Germinal center (tissue), 1 donor: ENCODE measurements at places on chromosomes 5 and 9.

DNA sequence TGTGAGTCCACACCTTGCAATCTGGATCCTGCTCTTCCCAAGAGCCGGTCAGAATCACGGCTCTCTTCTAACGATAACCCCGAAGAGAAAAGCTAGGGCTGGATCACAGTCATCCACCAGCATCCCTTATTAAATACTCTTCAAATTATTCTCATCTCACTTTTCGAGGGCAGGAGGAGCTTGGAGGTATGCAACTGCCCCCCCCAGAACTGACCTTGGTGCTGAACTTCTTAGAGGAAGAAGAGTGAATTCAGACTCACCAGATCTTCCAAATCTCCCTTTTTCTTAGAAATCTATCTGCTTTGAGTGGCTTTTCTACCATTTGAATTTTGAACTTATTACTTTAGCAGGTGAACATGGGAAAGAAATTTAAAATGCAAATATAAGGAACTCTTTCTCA lies 75.7 kb downstream of the MED10 start:
- no peak for DNase-seq

DNA sequence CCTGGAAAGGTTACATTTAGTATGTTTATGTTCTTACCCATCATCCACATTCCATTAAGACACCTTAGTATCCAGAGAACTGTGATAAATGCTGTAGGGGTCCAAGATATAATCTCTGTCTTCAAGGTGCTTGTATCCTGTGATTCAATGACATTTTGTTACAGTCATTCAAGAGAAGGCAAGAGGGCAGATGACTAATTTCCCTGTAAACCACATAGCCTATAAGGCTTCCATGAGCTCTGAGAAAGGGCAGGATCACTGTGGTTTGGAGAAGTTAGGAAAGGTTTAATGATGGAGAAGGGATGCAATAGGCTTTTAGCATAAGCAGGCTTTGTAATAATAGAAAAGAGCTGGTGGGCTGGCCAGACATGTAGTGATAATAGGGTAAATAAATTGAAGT lies 40.0 kb downstream of the PAPPA start:
- no peak for DNase-seq

DNA sequence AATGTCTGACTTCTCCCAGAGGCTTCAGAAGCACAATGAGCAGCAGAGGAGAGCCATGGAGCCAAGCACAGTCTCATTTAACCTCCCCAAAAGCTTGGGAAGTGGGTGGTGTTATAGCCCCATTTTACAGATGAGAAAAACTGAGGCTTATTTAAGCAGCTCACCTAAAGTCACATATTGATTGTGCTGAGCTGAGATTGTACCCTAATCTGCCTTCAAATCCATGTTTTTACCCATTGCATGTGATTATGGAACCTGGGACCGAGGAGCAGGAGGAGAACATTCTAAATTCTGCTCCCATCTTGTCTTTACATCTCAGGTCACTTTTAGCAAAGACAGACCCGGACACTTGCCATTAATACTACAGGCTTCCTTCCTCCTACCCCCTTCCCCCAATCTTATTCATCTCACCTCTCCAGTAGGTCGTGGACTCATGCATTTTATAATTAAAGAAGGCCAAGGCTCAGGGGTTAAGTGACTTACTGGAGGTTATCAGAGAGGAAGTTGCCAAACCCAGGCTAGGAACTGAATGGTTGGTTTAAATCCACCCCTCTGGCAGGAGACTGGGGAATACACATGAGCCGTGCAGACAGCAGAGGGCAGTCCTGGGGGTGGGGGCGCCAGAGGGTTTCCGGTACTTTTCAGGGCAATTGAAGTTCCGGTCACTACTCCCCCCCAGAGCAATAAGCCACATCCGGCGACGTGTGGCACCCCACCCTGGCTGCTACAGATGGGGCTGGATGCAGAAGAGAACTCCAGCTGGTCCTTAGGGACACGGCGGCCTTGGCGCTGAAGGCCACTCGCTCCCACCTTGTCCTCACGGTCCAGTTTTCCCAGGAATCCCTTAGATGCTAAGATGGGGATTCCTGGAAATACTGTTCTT lies 51.0 kb upstream of the IL17B start:
- DNase-seq: no peak

DNA sequence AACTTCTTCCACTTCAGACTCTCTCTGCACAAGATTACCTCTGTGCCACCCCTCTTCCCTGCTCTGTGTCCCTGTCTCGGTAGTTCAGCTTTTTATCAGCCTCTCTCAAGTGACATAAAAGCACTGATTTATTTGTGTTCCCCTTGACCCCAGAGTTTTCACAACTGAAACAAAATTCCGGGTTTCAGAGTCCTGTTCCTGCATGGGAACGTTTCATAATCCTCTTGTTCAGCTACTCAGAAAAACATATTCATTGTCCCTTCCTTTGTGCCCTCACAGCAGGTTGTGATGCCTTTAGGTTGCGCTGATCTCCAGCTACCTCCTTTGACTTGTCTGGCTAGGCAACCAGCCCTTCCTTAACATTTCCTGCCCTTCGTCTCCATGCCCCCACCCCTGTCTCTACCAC lies 13.7 kb upstream of the ITGA1 start:
- DNase-seq: no peak

DNA sequence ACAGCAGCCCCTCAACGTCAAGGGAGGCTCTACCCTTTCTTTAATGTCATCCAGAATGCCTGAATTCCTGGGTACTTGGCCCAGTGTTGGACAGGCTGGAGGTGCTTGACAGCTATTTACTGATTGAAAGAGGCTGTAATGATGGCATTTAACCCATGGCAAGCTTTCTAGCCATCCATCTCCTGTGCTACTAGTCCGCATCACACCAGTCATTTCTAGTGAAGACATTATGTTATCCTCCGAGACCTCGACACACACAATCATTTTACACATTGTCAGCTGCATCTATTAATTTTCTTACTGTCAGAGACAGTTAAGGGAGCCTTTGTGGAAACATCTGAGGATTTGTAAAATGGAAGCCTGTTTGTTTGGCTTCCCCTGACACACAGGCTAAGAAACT lies 149.3 kb upstream of the FSTL4 start:
- DNase-seq: no peak

GRCh38 chr5:171614511-171614910 lies 171.1 kb upstream of the SMIM23 start:
- DNase-seq: no peak

GRCh38 chr9:89497978-89498851 lies at the start of gene SEMA4D:
SEMA4D (minus strand) TSS chr9:89498113; CDS start chr9:89405456, 92,657 bp downstream.
- peak; percentile 76 for DNase-seq

DNA sequence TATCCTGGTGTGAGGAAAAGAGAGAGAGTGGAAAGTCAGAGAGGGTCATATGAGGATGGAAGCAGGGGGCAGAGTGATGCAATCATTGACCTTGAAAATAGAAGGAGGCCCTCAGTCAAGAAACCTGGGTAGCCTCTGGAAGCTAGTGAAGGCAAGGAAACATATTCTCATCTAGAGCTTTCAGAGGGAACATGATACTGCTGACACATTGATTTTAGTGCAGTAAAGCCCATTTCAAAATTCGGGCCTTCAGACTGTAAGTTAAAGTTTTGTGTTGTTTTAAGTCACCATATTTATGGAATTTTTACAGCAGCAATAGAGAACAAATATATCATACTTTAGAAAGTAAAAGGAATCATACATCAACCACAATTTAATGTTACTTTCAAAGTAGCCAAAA lies 87.0 kb downstream of the ADAMTS19 start:
- DNase-seq: no peak

GRCh38 chr9:77451507-77451906 lies 196.6 kb downstream of the GNA14 start:
- DNase-seq: no peak

- no peak for DNase-seq
Observed at GRCh38 chr5:2910401-2911175, 159.1 kb upstream of the IRX2 start.

DNA sequence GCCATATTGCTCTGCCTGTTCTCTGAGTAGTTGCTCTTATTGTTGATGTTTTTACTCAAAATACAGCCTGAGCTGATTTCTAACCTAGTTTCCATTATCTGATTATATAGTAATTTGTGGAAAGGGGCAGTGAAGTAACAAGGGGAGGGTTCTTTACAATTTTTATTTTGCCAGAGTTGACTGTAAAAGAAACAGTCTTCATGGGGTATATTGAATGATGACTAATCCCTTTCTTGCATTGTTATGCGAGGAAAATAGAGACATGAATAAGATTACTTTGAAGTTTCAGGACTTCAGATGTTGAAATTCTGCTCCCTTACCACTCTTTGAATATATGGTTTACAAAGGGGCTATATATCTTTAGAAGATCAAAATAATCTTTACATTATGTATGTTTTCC lies 9.1 kb upstream of the LRRC70 start:
- DNase-seq: no peak

DNA sequence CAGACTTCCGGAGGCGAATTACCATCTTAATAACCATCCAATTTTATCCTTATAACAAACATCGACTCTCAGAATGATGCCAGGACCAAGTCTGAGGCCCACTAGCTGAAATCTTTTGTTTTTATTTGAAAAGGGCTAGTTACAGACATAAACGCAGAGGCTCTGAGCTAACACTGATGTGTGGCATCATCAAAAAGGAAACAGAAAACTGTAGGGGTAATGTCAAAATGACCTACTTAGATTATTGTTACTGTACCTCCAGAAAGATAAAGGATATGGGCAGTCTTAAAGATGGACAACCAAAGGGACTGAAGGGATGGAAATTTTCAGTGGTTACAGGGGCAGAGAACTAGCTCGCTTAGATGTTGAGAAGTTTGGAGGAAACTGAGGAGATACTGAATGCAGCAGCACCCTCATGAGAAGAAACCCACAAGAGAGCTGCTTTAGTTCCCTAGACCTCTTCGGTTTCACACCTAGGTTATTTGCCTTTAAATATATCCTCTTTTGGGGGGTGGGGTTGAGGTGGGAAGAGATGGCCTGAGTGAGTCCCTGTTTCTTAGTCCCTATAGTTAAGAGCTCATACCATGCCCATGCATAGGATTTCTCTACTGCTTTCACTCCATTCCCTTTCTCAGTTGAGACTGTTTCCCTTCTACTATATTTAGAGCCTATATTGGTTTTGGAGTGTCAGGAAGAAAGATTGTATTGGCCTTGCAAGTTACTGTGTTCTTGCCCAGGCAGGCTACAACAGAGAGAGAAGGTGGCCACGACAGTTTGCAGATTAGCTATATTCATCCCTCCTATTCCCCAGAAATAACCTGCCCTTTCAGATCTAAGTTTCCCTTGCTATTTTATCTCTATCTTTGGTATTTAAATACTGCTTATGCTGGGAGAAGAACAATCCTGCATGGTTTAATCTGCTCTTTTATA lies 320.4 kb upstream of the EFNA5 start:
- no peak for DNase-seq

GRCh38 chr5:83539463-83539790 lies 67.9 kb downstream of the VCAN start:
- no peak for DNase-seq

- no peak for DNase-seq
Observed at GRCh38 chr5:92676215-92677165, 904.5 kb downstream of the NR2F1-AS1 start.

GRCh38 chr9:72363236-72363635 lies 1.8 kb downstream of the ZFAND5 start:
- DNase-seq: no peak

DNA sequence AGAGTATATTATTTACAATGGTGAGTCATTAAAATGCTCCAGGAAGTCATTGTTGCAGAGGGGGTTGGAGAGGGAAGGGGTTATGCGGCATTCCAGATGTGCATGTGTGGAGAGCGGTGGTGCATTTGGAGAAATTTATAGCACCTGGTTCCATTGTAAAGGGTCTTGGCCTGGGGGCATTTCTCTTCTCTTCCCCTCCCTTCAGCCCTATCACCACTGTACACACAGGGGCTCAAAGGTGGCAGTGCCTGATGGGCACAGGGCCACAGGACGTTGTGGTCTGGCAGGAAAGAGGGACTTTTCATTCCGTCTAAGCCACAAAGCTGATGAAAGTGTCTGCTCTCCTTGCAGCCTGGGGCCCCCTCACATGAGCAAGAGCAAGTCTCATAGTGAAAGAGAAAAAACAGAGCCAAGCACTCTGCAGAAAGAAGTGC lies 442.4 kb upstream of the ZNF462 start:
- no peak for DNase-seq

GRCh38 chr9:36748322-36748899 lies 175.7 kb downstream of the MELK start:
- DNase-seq: peak; percentile 54

DNA sequence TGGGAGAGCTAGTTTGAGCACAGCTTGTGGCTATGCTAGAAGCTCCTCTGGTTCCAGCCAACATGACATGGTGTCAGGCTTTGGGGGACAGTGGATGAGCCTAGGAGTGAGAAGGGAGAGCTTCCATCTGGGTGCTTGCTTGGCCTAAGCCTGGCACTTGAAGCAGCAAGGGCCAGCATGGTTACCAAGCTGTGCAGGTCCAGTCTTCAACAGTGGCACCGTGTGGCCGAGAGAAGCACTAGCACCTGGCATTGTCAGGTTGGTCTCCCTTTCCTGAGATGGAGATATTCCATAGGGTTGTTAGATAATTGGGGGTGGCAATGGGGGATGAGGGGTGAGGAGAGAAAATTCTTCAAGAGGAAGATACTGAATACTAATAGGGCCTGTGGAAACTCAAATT lies 261.9 kb downstream of the PBX3 start:
- DNase-seq: no peak

DNA sequence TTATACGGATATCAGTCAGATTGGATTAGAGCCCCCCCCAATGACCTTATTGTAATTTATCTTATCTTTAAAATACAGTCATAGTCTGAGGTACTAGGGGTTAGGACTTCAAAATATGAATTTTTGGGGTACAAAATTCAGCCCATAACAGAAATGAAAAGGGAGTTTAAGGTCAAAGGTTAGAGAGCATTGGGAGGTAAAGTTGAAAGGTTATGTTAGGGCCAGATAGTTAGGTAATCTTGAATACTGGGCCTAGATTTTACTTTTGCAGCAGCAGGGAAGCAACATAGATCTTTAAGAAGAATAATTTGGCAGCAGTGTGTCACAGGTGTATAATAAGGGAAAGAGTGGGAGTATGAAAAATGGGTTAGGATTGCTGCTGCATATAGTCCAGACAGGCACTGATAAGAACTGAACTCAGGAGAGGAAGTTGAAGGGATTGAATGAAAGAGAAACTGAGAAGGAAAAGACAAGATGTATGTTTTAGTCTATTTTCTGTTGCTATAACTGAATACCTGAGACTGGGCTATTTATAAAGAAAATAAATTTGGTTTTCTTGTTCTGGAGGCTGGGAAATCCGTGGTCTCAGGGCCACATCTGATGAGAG lies 10.7 kb upstream of the GCNT4 start:
- no peak for DNase-seq

DNA sequence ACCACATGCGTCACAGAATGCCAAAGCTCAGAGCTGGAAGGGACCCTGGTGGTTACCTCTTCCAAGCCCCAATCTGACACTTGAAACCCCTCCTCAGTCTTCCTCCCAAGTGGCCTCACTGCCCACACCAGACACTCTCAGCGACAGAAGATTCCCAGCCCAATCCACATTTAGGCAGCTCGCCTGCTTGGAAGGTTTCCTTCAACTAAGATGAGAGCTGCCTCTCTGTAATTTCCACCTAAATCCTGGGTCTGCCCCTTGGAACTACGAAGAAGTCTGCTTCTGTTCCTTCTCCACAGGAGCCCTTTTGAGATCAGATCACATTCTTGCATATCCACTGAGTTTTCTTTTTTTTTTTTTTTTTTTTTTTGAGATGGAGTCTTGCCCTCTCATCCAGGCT lies 83.7 kb downstream of the PAX5 start:
- DNase-seq: no peak

GRCh38 chr9:110846215-110846614 lies 177.6 kb downstream of the MUSK start:
- DNase-seq: no peak
